ENCODE measurements at places on chromosomes 5 and 9. TPM values are rescaled to one million over a fixed set of nuclear protein-coding genes. Genes with fewer than 3 reads are reported as not detected.
A peak's percentile ranks its signal among the peaks of the same experiment; 100 is the strongest.

The CDKN2A gene
- total RNA-seq = 0.33 TPM

The TRIM7 gene
- total RNA-seq = 0.50 TPM

The CKS2 gene
- total RNA-seq = 79.7 TPM

The ZNF658 gene
- total RNA-seq = 2.9 TPM

The MEIKIN gene
- 0.51 TPM for total RNA-seq

The DRD1 gene
- 0.17 TPM for total RNA-seq

The SPATA6L gene
- total RNA-seq = 1.6 TPM

The MARVELD2 gene
- total RNA-seq = 20.2 TPM

The DNAI1 gene
- total RNA-seq = not detected

The SHOC1 gene
- total RNA-seq = not detected

The SLC6A7 gene
- not detected for total RNA-seq

The ZNF366 gene
- total RNA-seq = 0.75 TPM

The UNC5A gene
- under 0.01 TPM for total RNA-seq

The HSPA9 gene
- 378 TPM for total RNA-seq

- no peak for DNase-seq
Observed at GRCh38 chr5:167392240-167392639, 899.2 kb upstream of the WWC1 start.

- no peak for DNase-seq
Observed at GRCh38 chr9:105979290-105979689, 284.9 kb downstream of the TMEM38B start.

DNA sequence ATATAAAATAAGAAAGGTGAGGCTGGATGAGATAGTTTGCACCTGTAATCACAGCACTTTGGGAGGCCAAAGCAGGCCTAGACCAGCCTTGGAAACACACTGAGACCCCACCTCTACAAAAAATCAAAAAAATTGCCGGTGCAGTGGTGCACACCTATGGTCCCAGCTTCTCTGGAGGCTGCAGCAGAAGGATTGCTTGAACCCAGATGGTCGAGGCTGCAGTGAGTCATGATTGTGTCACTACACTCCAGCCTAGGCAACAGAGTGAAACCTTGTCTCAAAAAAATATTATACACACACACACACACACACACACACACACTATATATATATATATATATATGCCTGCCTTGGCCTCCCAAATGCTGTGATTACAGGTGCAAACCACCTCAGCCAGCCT is 1.3 kb downstream of the SLC35D2 start:
- no peak for DNase-seq

GRCh38 chr5:66960369-66961137 is 236.0 kb downstream of the CD180 start:
- no peak for DNase-seq

- no peak for DNase-seq
Observed at GRCh38 chr5:150626853-150627276, 13.6 kb upstream of the SYNPO start.

DNA sequence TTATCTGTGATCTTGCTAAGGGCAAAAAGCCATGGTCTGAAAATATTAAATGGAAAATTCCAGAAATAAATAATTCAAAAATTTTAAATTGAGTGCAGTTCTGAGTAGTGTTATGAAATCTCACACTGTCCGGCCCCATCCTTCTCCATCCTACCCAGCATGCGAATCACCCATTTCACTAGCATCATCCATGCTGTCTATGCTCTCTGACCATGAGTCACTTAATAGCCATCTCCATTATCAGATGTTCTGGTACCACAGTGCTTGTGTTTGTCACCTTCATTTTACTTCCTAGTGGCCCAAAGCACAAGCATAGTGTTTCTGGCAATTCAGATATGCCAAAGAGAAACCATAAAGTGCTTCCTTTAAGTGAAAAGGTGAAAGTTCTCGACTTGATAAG is 63.3 kb upstream of the SMC5 start:
- no peak for DNase-seq

DNA sequence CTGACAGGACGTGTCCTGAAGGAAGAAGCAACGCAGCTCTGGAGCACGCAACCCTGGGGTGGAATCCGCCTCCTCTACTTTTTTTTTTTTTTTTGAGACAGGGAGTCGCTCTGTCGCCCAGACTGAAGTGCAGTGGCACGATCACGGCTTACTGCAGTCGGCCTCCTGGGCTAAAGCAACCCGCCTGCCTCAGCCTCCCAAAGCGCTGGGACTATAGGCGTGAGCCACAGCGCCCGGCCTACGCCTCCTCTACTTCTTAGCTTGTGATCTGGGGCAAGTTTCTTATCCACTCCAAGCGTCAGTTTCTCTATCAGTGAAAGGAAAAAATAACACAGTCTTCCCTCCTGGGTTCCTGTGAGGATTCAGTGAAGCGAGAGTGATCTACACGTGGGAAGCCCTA is 96.1 kb upstream of the RAPGEF1 start:
- DNase-seq = no peak

DNA sequence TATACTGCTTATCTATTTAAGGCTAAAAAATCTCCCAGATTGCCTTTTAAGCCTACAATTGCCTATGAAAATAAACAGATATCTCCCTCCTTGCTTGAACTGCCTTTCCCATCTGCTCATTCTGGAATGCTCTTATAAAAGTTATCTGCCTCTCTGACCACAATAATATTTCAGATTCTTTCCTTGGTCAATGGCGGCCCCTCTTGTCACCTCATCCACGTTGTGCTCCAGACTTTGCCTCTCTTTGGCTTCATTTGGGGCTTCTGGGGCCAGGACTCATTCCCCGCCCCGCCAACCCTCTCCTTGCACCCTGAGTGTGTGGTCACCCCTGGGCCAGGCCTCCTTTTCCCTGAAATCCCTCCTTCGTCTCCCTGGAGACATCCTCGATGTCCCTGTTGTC is 110.0 kb upstream of the RPS23 start:
- DNase-seq = no peak

GRCh38 chr9:92189782-92190535 is 74.7 kb upstream of the SPTLC1 start:
- DNase-seq = no peak

GRCh38 chr5:91022518-91022917 is 360.6 kb downstream of the ARRDC3 start:
- DNase-seq = no peak

DNA sequence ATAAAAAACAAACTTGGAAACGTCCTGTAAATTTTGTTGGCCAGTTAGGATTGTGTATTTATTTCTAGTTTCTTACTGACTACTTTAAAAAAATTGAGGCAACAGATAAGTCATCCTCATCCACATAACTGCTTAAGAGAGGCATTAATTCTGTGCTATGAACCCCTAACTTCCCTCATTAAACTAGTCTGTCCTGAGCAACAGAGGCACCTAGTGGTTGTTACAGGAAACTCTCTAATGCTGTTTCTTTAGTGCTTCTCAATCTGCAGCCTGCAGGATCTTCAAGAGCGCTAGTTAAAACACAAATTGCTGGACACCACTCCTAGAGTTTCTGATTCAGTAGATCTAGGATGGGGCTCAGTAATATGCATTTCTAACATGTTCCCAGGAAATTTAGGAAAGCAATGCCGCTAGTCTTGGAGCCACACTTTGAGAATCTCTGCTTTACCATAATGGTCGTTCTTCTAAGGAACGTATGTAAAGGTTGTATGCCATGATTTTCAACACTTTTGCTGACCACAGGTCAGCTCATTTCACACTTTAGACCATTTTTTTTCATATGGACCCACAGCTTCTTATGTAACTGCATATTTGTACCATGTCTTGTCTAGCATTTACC is 410.1 kb upstream of the SMARCA2 start:
- DNase-seq = no peak

- DNase-seq = no peak
Observed at GRCh38 chr5:111116550-111116949, 24.4 kb downstream of the WDR36 start.

GRCh38 chr5:53512539-53512938 is 32.1 kb downstream of the FST start:
- DNase-seq = no peak

GRCh38 chr5:111337133-111337532 is 112.9 kb downstream of the CAMK4 start:
- no peak for DNase-seq

- no peak for DNase-seq
Observed at GRCh38 chr5:124639095-124639665, 107.3 kb downstream of the ZNF608 start.

DNA sequence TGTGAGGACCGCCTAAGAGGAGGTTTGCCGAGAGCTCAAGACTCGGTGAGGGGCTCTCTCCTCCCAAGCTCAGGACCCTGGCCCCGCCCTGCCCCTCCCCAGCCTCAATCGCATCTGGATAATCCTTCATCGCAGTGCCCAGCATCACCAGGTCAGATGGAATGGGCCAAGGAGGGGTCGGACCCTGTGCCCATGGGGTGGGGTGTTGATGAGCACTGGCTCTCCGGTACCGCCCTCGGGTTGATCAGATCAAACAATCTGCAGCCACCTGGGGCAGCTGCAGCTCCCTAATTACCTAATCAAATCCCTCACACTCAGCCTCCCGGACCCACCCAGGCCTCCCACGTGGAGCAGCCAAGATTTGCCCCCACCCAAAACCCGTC is 24.4 kb upstream of the TDRD7 start:
- no peak for DNase-seq

GRCh38 chr5:103708601-103709000 is 146.0 kb upstream of the NUDT12 start:
- DNase-seq = no peak

- DNase-seq = no peak
Observed at GRCh38 chr5:31585166-31585894, 53.2 kb downstream of the C5orf22 start.

DNA sequence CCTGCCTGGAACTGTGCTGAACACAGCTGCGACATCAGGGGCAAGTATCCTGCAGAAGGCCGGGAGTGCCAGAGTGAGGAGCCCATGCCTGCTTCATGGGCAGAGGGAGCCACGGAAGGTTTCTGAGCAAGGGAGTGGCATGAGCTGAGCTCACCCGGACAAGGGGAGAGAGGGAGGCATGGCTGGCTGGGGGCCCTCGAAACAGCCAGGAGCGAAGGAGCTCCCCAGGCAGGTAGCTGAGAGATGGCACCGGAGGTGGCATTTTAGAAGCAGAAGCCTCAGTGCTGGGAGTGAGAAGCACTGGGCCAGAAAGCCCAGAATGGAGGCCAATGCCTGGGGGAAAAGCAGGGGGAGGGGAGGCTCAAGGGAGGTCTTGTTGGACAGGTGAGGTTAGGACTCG is 56.9 kb upstream of the SARDH start:
- DNase-seq = no peak

DNA sequence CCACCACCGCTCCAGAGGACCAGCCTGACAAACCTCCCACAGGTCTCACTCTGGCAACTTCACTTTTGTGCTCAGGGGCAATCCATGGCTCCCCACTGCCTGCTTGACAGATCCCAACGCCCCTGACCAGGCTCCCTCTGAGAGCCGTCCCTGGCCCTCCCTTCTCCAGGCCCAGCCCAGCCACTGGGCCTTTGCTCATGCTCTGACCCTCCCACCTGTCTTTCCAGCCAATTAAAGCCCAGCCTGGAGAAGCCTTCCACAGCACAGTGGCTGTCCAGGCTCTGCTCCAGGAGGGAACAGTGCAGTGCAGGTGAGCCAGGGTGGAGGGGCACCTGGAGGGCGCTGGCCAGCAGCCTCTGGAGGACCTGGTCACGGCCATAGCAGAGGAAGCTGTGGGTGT is 3.3 kb downstream of the ENTPD2 start:
- no peak for DNase-seq

DNA sequence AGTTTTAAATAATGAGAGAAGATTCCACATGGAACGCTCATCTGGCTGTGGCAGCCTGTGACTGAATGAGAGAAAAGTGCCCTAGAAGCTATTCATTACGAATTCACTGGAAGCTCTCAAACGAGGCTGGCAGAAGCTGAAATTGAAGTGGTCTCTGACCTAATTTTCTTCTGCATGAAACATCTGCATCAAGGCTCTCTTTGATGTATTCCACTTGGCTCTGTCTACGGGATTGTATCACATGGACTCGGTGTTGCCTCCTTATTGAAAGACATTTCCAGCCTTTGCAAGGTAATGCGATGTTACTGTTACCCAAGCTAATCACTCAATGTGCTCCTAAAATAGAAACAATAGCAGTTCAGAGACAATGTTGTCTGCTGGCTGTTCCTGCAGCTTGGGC is 246.9 kb upstream of the ZNF462 start:
- DNase-seq = no peak

DNA sequence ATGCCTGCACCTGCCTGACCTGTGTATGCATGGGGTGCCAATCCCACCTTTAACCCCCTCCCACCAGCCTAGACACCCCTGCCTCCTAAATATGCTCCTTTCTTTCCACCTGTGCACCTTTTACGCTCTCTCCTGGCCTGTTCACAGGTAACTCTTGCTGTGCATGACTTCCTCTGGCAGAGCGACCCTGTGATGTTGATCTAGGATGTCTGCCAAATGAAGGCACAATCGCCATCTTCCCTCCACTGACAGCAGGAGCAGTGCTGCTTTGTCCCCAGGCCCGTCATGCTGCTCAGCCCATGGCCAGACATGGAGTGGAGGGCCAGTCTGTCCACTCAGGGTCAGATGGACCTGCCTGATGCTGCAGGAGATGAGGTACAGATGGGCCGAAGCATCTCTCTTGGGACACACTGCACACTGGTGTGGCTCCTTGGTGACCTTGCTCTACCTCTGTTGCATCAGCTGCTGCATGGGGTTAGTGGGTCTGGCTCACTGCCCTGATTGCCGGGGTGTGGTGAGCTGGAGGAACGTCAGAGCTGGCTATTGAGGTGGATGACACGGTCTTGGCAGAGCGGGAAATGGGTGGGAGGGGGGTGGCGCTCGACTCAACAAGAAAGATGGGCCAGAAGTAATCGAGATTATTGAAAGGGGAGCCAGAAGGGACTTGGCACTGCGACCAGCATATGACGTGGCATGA is 101.7 kb upstream of the PITX1 start:
- peak; percentile 43 for DNase-seq

GRCh38 chr9:116464987-116465571 is 222.0 kb upstream of the TRIM32 start:
- peak; percentile 70 for DNase-seq
